ENCODE measurements at places on chromosomes 2 and 18.
A peak's percentile ranks its signal among the peaks of the same experiment; 100 is the strongest.

DNA sequence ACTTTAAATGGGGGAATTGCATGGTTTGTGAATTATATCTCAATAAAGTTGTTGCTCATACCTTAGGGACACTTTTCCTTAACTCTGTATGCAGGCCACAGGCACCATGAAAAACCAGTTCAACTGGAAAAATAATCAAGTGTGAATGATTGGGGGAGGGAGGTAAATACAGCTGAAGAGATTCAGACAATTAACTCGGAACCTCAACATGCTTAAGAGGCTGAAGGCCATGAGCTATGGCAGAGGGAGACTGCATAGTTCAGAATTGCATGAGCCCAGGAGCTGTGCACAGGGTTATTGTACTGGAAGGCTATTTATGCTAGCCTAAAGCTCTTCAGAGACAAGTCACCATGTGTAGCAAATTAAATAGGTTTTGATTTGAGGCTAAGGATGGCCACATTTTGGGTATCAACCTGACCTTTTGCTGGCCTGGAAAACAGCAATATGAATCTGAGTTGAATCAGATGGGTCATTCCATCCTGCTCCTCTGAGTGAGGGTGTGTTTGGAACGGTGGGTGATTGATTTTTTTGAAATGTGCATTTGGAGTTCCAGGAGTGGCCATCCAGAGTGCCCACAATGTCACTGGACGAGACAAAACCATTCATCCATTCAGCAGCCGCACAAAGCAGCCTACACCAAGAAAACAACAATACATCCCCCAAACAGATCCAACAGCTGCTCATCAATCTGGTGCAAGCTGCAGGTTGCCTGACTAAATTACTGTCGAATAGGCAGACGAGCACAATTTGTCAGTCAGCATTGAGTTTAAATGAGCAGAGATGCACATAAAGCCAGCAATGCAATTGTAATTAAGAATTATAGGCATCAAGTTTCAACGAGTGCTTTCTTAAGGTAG, 42.5 kb downstream of the HRH4 start:
- no peak for DNase-seq

GRCh38 chr18:14086458-14087231, 45.6 kb downstream of the ZNF519 start:
- DNase-seq, result no peak

DNA sequence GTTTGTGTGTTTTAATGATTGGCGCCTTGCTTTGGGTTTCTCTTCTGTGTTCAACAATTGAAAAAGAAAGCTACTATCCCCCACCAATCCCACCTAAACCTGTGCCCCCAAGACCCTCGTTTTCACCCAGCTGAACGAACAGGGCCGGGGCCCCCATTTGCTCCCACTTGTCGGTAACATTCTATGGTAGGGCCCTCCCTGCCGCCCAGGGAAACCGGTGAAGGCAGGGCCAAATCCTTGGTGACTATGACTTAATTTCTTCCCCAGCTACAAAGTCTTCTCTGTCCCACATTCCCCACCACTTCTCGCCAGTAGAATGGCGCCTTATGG, 598 bp upstream of the SNRNP200 start:
- no peak for DNase-seq

DNA sequence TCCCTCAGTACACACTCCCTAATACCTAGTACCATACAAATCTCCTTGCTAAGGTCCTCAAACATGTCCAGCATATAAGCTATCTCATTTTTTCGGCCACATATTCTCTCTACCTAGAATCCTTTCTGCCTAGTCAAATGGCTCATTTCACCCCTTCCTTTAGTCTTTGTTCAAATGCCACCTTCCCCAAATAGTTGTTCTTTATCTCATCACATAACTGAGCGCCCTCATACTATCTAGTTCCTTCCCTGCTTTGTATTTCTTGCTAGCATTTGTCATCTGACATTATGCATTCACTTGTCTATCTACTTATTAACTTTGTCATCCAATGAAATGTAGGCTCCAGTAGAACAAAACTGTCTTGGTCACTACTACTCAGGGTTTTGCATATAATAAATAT, 35.5 kb downstream of the RPRD1A start:
- DNase-seq, result no peak

- no peak for DNase-seq
These were observed 17.5 kb downstream of the ARPC2 start for GRCh38 chr2:218234521-218234920.

- no peak for DNase-seq
These were observed 2.0 kb upstream of the PRKCE start for GRCh38 chr2:45649462-45649857.

DNA sequence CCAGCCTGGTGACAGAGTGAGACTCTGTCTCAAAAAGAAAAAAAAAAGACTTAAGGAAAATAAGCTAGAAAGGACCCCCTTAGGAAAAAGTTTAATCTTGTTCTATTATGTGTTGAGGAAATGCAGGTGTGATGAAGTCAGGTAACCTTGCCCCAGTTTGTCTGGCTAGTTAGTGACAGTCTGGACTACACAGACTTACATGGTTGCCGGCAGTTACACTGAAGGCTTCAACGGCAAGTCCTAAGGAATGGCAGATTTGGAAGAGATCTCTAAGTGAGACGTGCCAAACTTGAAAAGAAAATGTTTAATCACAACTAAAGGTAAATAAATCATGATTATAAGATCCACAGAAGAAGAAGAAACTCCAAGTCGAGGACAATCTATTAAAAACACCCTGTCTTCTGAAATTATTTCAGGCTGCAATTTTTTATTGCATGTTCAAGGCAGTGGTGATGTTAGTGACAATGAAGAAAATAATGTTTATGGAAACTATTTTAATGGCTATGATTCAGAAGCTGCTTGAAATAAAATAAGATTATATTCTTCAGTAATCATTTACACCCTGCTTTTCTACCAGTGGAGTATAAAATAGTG, 84.2 kb downstream of the TTC27 start:
- no peak for DNase-seq

DNA sequence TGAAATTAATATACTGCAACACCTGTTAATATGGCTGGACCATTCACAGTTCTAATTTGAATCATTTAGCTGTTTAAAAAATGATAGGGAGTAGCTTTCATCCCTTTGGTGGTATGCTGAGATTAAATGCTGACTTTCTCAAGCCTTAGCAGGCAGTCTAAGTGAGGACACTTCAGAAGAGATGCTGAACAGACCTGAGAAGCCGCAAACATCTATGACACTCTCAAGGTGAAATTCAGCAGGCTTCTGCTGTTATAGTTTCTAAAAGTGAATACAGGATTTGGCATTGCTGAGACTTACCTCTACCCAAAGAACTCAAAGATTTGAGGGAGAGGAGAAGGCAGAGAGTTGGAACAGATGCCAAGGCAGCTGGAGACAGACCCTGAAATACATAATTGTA, 431.2 kb upstream of the FAM98A start:
- DNase-seq, result no peak

- DNase-seq, result no peak
These were observed 1.3 kb downstream of the ING5 start for GRCh38 chr2:241703032-241703604.

GRCh38 chr2:139124271-139124670, 344.1 kb upstream of the NXPH2 start:
- DNase-seq, result no peak

DNA sequence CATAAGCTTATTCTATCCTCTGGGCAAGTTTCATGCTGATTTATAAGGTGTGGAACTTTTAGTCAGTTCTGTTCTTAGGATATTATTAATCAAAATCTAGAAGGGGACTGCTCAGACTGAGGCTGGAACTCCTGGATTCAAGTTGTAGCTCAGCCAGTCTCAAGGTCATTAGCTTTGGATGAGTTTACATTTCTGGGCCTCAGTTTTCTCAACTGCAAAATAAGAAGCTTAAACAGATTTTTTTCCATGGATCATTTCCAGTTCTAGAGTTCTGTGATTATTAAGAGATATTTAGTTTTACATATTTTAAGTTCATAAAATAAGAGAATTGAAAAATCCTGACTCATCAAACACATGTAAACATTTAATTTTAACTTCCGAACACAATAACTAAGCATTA, 442.5 kb upstream of the PKDCC start:
- no peak for DNase-seq

- DNase-seq, result no peak
These were observed 103.8 kb downstream of the EPHA4 start for GRCh38 chr2:221468317-221468716.

DNA sequence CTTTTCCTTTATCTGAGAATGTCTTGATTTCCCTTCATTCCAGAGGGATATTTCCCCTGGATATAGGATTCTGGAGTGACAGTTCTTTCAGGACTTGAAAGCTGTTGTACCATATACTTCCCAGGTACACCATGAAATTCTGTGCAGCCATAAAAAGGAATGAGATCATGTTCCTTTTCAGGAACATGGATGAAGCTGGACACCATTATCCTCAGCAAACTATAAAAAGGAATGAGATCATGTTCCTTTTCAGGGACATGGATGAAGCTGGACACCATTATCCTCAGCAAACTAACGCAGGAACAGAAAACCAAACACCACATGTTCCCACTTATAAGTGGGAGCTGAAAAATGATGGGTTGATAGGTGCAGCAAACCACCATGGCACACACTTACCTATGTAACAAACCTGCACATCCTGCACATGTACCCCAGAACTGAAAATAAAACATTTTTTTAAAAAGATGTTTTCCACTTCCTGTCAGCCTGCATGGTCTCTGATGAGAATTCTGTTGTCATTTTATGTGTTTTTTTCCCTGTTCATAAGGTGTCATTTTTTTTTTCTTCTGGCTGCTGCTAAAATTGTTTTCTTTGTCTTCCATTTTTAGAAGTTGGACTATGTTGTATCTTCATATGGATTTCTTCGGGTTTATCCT, 133.3 kb downstream of the DNAH6 start:
- no peak for DNase-seq

DNA sequence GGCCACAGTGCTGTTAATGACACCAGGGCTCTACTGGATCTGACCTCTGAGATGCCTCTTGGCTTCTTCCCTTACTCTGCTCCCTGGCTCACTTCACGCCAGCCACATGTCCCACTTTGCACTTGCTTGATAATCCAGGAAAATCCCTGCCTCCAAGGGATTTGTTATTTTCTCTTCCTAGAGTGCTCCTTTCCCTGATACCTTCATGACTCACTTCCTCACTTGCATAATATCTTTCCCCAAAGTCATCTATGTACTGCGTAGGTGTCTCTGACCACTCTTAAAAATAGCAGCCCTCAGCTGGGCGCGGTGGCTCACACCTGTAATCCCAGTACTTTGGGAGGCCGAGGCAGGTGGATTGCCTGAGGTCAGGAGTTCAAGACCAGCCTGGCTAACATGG, 572.3 kb downstream of the PLCL1 start:
- DNase-seq, result no peak

- DNase-seq, result no peak
These were observed 498.5 kb upstream of the SETBP1 start for GRCh38 chr18:44181951-44182747.

GRCh38 chr2:172965433-172966212, 110.0 kb upstream of the MAP3K20 start:
- DNase-seq, result no peak

DNA sequence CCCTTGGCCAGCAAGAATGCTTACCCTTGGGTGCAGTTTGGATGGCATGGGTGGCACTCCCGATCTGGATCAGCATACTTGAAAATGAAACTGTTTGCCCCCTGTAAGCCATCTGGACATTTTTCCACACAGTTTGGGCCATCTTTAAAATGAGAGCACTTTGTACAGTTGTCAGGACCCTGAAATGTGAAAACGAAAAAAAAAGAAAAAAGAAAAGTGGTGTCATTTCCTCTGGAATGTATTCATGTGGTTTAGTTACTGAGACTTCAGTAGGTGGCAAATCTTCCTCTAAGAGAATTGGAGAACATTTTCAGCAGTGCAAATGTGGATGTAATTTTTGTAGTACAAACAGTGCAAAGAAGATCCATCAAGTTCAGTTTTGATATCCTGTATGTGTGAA, 873.3 kb downstream of the ERBB4 start:
- no peak for DNase-seq

DNA sequence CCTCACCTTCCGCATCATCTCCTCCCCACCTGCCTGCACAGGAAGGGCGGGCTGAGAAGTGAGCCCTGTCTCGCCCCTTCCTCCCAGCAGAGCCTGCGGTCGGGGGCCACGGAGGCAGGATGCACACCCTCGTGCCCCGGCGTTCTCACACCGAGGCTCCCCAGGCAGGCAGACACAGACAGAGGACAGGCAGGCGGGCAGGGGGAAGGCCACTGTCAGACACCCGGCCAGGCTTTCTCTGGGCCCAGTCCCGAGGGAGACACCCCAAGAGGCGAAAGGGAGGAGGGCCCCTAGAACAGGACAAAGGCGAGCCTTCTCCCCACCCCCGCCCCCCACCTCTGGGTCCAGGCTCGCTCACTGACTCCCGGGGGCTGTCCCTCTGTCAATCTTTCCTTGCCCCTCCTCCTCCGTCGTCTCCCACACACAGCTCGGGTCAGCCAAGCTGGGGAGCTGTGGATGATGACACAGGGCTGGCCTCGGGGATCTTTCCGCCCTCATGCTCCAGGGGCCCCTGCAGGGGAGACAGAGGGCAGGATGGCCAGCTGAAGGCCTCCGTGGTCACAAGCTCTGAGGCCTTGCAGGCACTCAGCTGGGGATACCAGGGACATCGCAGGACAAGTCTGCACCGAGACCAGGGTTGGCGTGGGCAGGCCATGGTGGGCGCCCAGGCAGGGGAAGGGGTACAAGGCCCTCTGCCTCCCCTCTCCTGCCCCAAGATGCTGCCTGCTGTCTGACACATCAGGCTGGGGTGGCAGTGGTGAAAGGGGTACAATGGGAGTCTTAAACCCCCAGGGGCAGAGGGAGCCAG, 24.9 kb downstream of the BIN1 start:
- DNase-seq, result no peak

DNA sequence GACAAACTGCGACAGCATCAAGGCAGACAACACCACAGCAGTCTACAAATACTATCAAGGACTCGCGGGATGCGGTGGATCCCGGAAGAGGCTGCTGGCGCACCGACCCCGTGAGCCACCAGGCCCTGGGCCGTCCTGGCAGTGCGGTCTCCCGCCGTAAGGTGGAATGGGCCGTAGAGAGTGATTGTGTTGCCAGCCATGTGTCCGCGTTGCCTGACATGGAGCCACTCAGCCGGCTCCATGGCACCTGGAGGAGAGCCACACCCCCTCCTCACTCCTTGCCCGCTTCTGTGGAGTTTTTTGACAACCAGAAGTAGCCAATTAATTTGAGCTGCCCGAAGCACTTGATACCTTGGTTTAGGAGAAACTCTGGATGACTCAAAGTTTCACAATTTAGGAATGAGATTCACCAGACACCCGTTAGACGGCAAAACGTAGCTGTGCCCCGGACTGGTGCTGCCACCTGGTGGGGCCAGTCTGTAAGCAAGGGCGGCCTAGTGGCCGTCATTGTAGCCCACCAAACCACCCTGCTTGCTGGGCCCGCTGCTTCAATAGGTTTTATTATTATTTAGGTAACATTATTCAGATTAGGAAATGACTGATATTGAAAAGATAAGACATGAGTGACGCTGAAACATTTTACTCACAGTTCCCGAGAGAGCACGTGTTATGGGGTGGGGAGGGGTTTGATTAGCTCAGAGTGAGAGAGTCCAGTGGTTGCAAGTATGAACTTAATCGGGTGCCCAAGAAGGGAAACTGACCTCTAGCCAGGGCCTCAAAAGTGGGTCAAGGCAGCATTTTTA, 10.2 kb upstream of the IMP4 start:
- DNase-seq, result peak; percentile 89

All from vagina (tissue), 2 donors.